ENCODE measurements at places on chromosomes 13 and 19. TPM values are rescaled to one million over a fixed set of nuclear protein-coding genes. Genes with fewer than 3 reads are reported as not detected.

RTBDN gene
- 0.07 TPM for polyA plus RNA-seq

TEX29 gene
- polyA plus RNA-seq = 0.35 TPM

TMEM59L gene
- 2.5 TPM for polyA plus RNA-seq

DNA sequence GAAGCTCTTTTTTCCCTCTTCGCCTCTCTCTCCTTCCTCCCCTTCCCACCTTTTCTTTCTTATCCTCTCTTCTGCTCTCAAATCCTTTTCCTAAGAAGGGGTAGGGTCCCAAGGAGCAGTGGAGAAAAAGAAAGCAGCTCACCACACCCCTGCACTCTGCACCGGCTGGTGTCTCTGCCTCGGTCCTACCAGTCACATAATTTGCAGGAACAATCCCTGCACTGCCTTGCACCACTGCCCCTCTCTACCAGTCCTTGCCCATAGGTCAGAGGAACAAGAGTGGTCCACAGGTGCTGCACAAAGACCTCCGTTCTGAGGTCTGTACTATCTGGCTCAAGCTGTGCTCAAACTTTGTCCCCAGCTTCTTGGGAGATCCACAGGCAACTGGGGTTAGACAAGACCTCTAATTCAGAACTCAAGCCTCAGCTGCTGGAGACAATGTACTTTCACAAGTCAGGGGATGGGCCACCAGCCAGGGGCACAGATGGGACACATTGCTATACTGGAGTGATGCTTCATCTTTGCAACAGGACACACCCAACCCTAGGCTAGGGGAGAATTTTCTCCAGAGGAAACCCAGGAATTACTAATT, 125.4 kb upstream of the ZNF507 start:
- no peak for DNase-seq

- DNase-seq = no peak
Measured at GRCh38 chr13:104530741-104531140, 1464.5 kb upstream of the SLC10A2 start.

GRCh38 chr19:42091742-42092141, 15.8 kb downstream of the ZNF574 start:
- no peak for DNase-seq

DNA sequence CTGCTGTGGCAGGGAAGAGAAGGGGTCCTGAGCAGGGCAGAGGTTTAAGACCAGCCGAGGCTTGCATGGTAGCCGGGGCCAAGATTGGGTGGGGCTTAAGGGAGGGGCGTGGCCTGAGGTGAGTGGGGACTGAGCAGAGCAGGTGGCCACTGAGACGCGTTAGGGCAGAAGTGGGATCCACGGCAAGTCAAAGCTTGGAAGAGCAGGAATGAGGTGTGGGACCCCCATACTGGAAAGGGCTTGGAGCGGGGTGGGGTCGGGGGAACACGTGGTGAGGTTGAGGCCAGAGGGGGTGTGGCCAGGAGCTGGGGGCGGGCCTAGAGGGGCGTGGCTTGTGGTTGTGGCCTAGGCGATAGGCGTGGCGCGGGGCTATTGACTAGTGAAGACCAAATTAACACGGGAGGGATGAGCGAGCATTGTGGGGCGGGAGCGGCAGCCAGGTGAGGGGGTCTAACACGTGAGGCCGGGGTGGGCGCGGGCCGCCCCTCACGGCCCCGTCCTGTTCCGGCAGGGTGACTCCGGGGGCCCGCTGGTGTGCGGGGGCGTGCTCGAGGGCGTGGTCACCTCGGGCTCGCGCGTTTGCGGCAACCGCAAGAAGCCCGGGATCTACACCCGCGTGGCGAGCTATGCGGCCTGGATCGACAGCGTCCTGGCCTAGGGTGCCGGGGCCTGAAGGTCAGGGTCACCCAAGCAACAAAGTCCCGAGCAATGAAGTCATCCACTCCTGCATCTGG, 3.3 kb downstream of the CFD start:
- DNase-seq = no peak

DNA sequence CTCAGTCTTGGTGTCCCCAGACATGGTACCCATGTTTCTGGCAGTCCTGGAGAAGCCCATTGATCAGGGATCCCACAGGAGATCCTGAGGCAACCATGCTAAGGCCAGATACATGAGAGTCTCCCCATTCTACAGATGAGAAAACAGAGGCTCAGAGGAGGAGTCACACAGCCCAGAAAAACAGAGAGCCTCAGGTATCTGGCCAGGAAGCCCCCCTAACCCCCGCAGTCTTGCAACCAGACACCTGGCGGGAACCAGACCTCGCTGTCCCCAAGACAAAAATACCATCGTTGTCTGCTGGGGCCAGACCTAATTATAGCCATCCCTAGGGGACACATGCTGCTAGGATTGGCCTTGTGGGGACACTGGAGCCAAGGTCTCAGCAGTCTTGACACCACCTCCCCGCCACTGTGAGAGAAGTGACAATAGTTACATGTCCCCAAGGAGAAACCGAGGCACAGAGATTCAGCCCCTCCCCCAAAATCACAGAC, 1.6 kb upstream of the PDE4C start:
- DNase-seq = no peak

DNA sequence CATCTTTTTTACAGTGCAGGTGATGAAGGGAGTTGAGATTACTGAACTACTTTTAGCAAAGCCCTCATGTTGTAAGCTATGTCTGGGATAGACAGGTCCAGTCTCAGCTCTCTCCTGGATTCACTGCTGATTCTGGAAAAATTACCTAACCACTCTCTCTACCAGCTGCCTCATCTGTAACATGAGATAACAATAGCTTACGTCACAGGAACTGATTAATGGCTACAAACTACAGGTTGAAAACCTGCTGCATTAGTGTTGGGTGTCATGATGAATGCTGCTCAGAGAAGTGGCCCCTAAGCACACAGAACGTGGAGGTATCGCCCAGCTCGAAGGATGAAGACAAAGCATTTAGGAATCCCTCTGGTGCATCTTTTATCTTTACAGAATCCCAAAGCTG, 277.8 kb downstream of the ABCC4 start:
- no peak for DNase-seq

DNA sequence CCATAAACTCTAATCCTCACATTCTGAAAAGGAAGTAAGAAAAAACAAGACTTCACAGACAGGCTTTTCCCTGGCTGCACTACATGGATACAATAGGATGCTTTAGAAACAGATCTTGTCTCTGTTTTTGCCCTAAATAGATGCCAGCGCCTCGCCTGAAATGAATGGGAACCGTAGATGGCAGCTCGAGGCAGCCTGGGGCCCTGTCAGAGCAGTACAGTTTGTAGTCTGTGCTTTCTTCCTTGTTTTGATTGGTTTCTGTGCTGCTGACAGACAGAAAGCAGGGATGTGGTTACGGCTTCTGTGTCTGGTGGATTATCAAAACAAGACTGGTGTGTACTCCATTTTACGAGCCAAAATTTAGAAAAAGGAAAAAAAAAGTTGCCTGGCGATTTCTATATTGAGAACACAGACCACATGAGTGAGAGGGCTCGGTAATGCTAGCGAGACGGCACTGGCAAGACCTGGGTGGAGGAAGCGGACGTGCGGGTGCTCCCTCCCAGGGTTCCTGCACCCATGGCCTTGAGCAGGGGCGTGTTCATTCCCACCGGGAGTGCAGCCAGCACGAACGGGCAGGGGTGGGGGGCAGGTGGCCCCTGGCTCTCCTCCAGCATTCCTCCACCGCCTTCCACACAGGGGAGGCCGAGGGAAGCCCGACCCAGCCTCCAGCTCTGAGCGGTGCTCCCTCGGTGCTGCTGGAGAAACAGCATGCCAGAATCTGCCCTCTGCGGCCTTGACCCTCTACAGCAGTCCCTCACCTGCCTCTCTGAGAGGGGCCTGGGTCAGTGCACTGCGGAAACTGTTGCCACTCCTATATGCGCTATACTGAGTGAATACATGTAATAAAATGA, 37.6 kb upstream of the C1QTNF9 start:
- peak; percentile 24 for DNase-seq

- no peak for DNase-seq
Measured at GRCh38 chr19:511101-511851, 4.0 kb downstream of the TPGS1 start.

All from left kidney (tissue), 8 donors.